ENCODE measurements at places on chromosomes 16 and 17.

DNA sequence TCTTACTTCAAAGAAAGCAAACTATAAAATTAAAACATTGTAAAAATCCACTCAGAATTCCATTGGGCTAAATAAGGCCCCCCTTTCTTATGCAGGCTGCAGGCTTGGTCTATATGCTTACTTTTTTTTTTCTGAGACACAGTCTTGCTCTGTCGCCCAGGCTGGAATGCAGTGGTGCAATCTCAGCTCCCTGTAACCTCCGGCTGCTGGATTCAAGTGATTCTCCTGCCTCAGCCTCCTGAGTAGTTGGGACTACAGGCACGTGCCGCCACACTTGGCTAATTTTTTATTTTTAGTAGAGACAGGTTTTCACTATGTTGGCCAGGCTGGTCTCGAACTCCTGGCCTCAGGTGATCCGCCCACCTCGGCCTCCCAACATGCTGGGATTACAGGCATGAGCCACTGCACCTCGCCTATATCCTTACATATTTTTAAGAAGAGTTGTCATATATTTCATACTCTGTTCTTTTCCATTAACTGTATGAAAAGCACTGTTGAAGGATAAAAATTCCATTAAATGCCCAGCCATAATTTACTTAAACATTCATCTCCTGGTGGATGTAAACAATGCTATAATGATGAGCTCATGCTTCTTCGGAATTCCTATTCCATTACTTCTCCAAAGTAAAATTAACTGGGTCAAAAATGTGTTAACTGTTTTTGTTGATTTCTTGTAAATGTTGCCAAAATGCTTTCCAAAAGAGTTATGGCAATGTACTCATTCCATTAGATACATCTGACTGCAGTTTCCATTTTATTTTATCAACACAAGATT is 17.8 kb downstream of the SNN start:
- no peak for DNase-seq

DNA sequence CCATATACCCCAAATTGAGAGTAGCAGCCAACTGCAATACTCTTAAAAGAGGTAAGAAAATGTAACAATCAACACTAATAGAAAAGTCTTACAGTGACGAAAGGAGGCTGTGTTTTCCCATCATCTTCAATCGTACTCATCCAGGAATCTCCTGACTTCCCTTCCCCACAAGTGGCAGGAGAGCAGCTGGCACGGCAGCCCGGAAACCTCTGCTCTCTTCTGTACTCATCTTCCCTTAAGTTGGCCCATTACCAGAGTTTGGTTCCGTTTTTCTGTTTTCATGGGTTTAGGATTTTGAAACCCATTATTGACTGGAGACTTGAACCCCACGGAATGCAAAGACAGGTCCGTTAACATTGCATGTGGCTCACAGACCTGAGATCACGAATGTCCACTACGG is 11.7 kb upstream of the CD300H start:
- DNase-seq: no peak

DNA sequence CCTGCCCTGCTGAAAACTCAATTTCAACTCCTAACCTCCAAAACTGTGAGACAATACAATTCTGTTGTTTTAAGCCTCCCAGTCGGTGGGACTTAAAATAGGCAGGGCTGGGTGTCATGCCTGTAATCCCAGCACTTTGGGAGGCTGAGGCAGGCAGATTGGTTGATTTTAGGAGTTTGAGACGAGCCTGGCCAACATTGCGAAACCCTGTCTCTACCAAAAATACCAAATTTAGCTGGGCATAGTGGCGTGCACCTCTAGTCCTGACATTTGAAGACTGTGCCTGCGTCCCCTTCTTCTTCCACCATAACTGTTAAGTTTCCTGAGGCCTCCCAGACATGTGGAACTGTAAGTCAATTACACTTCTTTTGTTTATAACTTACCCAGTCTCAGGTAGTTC is 36.0 kb upstream of the ATF7IP2 start:
- no peak for DNase-seq

DNA sequence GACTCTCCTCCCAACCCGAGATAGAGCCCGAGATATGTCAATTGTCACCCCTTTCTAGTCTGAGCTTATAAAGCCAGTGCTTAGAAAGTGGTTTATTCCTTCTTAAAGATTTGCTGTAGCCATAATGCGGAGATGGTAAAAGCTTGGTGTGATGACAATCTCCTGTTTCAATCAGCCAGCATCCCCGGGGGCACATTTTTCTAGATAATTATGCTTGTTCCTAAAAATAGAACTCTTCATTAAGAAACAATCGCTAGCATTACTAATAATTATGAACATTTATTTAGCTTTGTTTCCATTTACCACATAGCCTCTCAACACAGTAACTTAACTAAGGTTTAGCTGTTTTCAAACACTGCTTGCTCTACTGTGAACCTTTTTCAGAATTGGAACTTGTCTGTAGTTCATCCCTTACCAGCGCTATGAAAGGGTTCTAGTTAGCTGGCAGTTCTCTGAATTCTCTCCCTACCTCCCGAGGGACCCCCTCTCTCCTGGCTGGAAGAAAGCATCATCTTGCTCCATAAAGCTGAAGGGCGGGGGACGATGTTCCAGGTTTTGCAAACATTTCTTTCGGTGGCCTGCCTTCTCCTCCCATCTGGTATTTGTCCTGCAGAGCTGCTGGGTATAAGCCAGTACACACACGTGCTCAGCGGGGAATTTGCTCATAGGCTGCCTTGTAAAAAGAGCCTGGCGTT is 922 bp upstream of the MRPL58 start:
- no peak for DNase-seq

- no peak for DNase-seq
Measured at GRCh38 chr16:54289242-54289944, 2.8 kb upstream of the IRX3 start.

- DNase-seq: no peak
Measured at GRCh38 chr17:66347661-66348514, 45.5 kb downstream of the PRKCA start.

GRCh38 chr17:394718-395095 is 42.1 kb upstream of the RPH3AL start:
- no peak for DNase-seq

DNA sequence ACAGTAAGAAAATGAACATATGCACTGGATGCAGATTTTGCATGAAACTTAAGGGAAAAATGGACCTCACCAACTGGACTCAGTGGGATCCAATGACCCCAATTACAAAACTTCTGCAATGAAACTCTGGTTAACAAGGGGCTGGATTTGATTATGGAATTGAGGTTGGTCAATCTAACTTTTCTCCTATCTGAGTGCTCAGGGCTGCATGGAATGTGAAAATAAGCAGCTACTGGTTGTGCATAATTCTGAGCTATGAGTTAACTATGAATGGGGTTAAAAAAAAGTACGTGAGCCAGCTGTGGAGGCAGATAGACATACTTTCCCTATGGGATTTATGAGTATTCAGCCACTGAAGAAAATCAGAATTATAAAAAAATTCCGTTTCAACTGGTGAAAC is 9.2 kb downstream of the FAM20A start:
- no peak for DNase-seq

Data from activated CD8-positive, alpha-beta memory T cell treated with anti-CD3 and anti-CD28 coated beads for 1 hour (primary cell).